ENCODE measurements at places on chromosomes 3 and 15.

- DNase-seq = no peak
These were observed 10.1 kb upstream of the GOLGB1 start for GRCh38 chr3:121759541-121760202.

- DNase-seq = peak; percentile 87
These were observed 29.3 kb upstream of the SH3BP5 start for GRCh38 chr3:15361494-15362214.

GRCh38 chr3:136650461-136650860 lies 101.7 kb downstream of the STAG1 start:
- no peak for DNase-seq

GRCh38 chr15:85615930-85616329 lies 178.8 kb downstream of the KLHL25 start:
- peak; percentile 62 for DNase-seq

DNA sequence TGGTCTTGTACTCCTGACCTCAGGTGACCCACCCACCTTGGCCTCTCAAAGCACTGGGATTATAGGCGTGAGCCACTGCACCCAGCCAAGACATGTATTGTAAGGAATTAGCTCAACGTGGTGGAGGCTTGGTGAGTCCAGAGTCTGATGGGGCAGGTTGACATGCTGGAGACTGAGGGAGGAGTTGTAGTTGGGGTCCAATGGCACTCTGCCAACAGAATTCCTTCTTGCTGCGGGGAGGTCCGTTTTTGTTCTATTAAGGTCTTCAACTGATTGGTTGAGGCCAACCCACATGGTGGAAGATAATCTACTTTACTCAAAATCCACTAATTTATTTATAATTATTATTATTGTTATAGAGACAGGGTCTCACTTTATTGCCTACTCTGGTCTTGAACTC lies 30.1 kb downstream of the PLA2G4D start:
- DNase-seq = no peak

DNA sequence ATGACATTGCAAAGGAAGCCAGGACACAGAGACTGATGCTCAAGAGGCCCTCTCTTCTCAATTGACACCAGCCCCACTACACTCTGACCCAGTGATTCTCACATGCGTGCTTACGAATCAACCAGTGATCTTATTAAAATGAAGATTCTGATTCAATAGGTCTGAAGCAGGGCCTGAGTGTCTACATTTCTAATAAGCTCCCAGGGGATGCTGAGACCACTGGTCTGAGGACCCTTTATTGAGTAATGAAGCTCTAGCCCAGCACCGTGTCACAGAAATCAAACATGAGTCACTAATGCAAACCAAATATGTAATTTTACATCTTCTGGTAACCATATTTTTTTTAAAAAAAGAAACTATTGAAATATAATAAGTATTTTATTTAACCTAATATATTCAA lies 689.1 kb upstream of the LMCD1 start:
- no peak for DNase-seq

DNA sequence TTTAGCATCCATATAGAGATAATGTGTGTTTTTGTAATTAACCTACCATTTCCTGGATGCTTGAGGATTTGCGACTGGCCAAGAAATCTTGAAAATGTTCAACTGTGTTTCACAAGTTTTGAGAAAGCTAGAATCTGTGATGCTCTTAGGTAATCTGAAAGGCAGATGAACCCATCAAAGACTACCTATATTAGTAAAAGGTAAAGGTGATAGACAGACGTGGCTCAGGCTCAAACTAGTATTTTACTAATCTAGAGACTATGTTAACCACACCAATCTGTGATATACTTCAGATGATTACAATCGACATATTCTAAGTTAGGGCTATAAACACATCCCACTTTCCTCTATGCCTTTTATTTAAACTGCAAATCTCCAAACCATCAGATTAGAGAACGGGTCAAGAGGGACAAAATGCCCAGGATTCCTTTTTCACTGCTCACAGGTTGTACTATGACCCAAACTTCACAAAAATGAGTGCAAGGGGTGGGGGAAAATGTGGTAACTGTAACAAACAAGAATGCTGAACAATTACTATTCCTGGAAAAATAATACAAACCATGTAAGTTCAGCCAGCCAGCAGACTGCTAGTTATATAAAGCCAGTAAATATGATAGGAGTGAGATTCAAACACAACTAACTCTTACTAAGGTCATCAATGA lies 295.1 kb downstream of the FOXP1 start:
- DNase-seq = peak; percentile 75

- no peak for DNase-seq
These were observed 15.7 kb downstream of the TF start for GRCh38 chr3:133761605-133762484.

- no peak for DNase-seq
These were observed 4.5 kb upstream of the LCTL start for GRCh38 chr15:66570327-66570726.

GRCh38 chr3:96331341-96331740 lies 483.1 kb upstream of the EPHA6 start:
- DNase-seq = no peak

DNA sequence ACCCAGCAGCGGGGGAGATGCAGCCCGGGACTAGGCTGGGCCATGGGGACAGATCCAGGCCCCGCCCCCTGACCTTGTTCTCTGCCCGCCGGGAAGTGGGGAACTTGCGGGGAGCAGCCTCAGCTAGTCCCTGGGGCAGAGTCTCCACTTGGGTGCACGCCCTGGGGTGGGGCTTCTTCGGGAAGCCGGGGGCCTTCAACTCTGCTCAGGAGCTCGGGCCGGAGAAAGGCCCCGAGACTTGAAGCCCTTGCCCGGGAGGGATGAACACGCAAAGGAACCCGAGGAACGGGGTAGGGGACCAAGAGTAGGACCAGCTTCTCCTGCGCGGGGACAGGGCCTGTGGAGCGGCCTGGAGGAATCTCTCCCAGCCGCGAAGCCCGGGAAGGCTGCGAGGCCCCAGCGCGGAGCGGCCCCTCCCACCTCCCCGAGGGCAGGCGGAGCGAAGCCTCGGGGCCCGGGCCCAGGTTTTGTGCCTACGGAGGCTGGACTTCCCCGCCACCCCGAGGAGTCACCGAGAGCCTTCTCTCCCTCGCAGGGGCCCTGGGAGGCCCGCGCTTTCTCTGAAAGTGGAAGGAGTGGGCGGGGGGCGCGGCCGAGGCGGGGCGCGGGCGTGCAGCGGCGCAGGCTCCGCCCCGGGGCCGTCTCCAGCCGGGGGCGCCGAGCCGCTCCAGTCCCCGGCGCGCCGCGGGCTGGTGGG lies at the start of gene ITPKA:
TSS of gene ITPKA (plus strand) at position 670 of the 697 bp plus-strand sequence. CDS start 54 bp downstream, outside the sequence.
- peak; percentile 71 for DNase-seq

GRCh38 chr3:182908471-182908870 lies 71.9 kb downstream of the DCUN1D1 start:
- peak; percentile 46 for DNase-seq

DNA sequence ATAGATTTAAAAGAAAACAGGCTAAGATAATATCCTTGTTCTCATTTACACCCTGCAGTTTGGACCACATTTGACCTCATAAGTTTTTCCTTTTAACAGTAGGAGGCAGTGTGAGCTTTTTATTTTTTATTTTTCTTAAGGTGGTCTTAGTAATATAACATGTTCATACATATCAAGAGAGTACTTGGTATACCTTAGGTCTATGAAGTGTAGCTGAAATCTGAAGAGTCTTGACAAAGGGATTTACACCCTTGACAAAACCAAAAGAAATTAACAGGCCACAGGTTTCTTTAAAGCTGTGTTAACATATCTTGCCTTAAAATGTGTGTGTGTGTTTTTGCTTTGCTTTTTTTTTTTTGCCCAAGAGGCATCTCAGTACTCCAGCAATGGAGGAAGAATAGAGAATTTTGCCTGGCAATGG lies 3.2 kb downstream of the RAP2B start:
- peak; percentile 40 for DNase-seq

GRCh38 chr15:69523010-69524001 lies 70.7 kb downstream of the RPLP1 start:
- peak; percentile 75 for DNase-seq

DNA sequence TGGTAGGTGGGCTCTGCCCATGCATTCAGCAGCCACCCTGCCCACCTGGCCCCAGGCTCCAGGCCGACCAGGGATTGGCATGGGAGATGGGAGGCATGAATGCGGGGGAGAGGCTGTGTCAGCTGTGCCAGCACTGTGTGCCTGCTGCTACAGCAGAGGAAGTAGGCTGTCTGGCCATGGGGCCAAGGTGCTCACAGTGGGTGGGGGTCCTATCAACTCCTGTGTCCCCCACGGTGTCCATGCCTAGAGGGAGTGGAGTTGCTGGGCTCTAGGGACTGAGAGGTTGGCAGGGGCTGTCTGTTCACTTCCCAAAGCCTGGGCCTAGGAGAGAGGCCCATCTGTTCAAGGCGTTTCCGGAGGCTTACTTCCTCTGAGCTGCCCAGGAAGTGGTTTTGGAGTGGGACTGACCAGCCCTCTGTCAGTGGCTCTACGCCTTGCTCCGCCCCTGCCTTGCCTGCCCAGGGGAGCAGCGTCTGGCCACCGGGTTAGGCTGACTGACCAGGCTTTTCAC lies 5.8 kb downstream of the PRKCD start:
- DNase-seq = peak; percentile 84

GRCh38 chr3:11820531-11821041 lies 26.1 kb downstream of the TAMM41 start:
- DNase-seq = peak; percentile 27

GRCh38 chr15:75023872-75024636 lies 664 bp downstream of the PPCDC start:
- DNase-seq = peak; percentile 37

DNA sequence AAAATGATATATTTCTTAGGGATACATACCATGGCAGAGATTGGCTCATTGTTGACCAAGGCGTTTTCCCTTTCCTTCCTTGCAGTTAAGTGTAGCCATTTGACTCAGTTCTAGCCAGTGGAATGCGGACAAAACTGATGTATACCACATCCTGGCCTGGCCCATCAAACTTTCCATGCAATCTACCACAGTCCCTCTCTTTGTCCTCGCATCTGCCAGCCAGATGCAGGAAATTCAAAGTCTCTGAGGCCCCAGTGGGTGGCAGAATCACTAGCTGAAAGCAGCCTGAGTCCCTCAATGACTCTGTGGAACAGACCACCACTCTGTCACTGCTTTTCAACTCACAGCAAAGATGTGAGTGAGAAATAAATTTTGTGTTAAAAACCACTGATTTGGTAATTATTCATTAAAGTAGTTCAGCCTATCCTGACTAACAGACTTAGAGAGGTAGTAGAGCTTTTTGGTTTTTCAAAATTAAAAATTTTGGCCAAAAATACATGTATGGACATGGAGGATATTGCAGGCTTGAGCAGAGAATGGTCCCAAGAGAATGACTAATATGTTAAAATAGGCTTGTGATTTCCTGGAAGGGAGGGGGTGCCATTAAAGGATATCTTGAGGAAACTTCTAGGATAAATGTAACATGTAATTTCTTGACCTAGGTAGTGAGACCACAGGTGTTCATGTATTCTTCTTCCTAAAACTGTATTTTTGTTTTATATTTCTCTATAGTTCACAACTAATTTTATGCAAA lies 10.9 kb downstream of the LRRFIP2 start:
- DNase-seq = peak; percentile 94

- DNase-seq = peak; percentile 75
These were observed 2.8 kb downstream of the HEMK1 start for GRCh38 chr3:50572158-50572557.

DNA sequence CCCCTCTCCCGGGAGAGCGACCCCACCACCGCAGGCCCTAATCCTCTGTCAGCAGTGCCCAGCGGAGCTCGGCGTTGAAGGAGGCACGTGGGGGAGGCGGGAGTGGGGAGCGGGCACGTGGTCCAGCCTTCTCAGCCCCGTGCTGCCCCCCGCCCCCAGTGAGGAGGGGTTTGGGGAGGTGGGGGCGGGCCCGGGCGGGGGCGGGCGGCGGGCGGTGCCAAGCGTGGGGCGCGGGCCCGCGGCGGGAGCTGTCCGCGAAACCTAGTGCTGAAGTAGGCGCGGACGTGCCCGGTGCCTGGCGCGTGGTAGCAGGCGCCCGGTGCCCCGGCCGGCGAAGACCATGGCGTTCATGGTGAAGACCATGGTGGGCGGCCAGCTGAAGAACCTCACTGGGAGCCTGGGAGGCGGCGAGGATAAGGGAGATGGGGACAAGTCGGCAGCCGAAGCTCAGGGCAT lies at the start of gene CPLX3:
TSS of gene CPLX3 (plus strand) at position 264 of the 456 bp plus-strand sequence. CDS start at position 341, 77 bp downstream.
- DNase-seq = peak; percentile 30

- no peak for DNase-seq
These were observed 3.0 kb downstream of the KBTBD13 start for GRCh38 chr15:65079580-65079979.

DNA sequence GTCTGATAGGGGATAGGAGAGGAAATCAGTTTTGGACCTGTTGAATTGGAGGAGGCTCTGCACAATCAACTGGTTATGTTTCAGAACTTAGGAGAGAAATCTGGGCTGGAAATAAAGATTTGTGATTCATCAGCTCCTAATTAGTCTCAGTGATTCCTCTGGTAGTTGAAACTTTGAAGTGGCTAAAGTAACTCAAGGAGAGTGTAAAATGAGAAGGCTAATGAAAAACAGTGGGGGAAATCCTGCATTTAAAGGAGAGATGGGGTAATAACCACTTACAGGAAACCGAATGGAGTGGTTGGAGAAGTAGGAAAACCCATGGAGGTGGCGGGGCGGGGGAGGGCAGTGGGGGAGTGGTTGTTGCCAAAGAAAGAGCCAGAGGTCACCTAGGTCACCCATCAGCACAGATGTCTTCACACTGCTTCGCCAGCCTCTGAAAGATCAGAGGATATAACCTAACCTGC lies 32.6 kb downstream of the MAP2K5 start:
- DNase-seq = peak; percentile 25

DNA sequence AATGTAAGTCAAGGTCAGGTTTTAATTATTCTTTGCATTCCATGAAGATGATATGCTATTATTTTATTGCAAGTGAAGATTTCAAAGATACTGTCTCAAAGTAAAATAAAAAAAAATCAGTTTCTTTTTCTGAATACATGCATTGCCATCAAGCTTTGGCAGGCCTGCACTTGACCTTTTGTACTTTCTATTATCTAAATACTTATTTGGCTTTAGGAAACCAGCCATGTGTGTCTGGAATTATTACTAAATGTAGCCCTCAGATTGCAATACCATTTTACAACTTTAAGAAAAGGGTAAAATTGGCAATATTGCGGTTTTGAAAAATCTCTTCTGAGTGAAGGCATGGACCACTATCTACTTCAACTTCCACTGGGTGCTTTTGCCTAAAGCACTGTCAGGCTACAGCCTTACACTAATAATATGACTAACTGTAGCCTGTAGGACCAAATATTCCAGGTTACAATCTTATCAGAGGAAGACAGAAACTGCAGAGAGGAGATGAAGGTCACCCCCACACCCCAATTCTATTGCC lies 349.4 kb upstream of the DCBLD2 start:
- DNase-seq = peak; percentile 59

GRCh38 chr3:16663854-16664712 lies 58.9 kb upstream of the DAZL start:
- no peak for DNase-seq

GRCh38 chr3:132682201-132682600 lies 22.1 kb downstream of the UBA5 start:
- no peak for DNase-seq

DNA sequence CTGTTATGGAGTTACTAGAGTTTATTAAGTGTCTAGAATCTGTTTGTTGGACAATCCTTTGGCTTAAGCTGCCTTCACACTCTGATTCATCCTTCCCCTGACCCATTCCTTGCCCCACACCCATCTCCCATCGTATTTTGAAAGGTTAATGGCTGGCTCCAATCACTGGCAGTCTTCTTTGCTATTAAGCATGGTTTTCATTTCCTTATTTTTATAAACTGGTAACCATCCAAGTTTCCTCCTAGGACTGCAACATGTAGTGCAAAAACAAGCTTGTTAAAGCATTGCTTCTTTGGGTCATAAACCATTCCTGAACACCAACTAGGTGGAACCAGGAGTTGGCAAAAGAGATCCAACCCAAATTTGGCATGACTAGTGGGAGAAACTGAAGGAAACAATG lies 148.4 kb downstream of the DTWD1 start:
- DNase-seq = peak; percentile 12
